Activated CD4-positive, alpha-beta T cell treated with anti-CD3 and anti-CD28 coated beads, Interleukin-2, amount 50 U/mL, for 4 hours (primary cell): ENCODE measurements at places on chromosomes 11 and 22.

DNA sequence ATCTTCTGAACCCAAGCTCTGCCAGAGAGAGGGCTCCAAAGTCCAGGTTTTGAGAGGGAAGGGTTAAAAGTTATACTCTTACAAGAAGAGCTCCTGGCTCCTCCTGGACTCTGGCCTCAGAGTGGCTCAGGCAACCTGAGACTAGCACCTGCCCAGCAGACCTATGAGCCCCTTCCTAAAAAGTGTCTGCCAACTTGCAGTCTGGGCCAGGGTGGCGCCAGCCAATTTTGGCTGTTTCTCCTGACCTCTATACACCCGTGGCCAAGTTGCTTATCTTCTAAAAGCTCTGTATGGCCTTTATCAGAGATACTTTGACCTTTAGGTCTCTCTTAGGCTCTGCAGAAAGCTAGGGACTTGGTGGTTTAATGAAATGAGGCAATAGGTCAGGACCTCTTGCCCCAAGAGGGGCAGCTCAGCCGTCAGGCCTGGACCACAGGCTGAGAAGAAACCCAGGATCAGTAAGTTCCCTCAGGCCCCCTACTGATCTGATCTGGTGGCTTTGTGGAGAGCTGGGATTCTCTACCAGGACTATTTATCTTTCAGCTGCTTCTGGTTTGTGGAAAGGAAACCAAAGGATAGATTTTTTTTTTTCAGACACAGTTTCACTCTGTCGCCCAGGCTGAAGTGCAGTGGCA, 10.3 kb upstream of the UCP3 start:
- DNase-seq: no peak

- peak; percentile 75 for DNase-seq
Measured at GRCh38 chr11:64339754-64340408, at the start of gene CCDC88B. Gene CCDC88B, plus strand, starts transcription at chr11:64340204. Its CDS starts 63 bp downstream, at chr11:64340267.

- no peak for DNase-seq
Measured at GRCh38 chr11:105968021-105968697, 53.9 kb downstream of the MSANTD4 start.

GRCh38 chr11:101195294-101195693, 65.7 kb upstream of the PGR start:
- DNase-seq: no peak

DNA sequence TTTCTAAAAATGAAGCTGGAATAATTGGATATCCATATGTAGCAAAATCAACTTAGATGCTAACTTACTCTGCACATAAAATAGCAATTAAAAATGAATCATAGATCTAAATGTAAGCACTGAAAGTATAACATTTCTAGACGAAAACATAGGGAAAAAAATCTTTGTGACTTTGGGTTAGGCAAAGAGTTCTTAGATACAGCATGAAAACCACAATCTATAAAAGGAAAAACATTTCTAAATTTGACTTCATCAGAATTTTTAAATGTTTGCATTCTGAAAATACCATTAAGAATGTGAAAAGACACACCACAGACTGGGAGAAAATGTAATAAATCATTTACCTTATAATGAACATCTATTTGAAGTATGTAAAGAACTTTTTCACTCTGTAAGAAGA, 128.8 kb downstream of the APIP start:
- no peak for DNase-seq

DNA sequence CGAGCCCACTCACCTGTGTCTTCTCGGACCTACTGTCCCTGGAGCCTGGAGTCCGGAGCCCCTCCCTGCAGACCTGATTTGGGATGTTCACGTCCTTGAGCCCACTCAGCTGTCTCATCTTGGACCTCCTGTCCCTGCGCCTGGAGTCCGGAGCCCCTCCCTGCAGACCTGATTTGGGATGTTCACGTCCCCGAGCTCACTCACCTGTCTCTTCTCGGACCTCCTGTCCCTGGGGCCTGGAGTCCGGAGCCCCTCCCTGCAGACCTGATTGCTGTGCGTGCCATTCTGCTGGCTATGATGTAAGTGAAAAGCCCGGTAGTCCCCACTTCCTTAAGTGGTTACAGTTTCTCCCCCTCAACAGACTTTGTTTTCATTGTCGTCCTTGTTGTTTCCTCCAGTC, 867.1 kb downstream of the BRD1 start:
- no peak for DNase-seq

GRCh38 chr11:134815404-134815803, 403.4 kb upstream of the B3GAT1 start:
- DNase-seq: no peak

GRCh38 chr11:68841718-68842426, at the start of gene CPT1A:
Gene CPT1A, minus strand, starts transcription at chr11:68841916. Its CDS starts 26,442 bp downstream, at chr11:68815474.
- peak; percentile 43 for DNase-seq

DNA sequence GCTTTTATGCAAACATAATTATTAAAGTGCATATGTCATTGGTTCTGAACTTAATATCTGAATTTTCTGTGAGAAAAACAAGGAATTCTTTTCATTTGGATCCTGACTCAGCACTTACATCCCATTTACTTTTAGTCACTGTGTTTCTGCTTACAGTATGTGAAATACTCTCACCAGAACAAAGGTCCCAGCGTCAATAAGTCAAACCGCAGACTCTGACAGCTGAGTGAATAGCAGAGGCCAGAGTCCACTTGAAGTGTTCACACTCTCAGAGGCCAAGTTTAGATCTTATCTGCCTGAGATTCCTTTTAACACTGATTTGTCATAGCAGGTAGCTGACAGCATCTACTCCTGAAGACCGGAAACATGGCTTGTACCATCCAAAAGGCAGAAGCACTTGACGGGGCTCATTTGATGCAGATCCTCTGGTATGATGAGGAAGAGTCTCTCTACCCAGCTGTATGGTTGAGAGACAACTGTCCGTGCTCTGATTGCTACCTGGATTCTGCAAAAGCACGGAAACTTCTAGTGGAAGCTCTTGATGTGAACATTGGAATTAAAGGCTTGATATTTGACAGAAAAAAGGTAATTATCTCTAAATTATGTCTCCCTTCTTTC, 14.6 kb downstream of the BBOX1 start:
- no peak for DNase-seq

DNA sequence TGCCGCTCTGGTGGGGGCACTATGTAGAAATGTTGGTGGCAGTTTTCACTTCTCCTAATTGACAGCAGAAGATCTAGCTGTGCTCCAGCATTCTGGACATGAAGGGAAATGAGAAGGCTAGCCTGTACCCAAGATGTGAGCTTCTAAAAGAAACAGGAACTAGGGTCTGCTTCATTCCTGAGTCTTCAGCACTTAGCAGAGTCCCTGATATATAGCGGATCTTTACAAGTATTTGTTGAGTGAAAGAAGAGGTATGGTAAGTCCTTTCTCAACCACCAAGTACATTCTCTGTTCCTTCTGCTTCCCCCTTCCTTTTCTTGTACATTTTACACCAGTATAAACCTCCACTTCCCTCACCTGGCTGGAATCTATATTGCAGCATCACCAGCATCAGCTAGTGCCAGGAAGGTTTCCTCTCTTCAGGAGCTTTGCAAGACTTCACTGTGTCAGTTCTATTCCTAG, 408.3 kb upstream of the CADM1 start:
- DNase-seq: no peak

- no peak for DNase-seq
Measured at GRCh38 chr11:1992111-1992510, 5.5 kb downstream of the H19 start.
